ENCODE measurements at places on chromosomes 12 and 14.

DNA sequence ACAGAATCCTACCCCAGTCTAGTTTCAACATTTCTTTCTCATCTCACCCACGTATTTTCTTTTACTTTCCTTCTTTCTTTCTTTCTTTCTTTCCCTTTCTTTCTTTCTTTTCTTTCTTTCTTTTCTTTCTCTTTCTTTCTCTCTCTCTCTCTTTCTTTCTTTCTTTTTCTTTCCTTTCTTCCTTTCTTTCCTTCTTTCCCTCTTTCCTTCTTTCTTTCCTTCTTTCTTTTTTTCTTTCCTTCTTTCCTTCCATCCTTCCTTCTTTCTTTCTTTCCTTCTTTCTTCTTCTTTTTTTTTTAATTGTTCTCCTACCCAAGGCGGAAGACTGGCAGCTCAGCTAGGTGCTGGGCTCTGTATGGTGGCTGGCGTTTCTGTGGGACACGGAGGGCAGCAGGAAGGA is 55.0 kb downstream of the GLT1D1 start:
- DNase-seq, result no peak

GRCh38 chr12:101204602-101205304 is 5.3 kb downstream of the SLC5A8 start:
- DNase-seq, result no peak

DNA sequence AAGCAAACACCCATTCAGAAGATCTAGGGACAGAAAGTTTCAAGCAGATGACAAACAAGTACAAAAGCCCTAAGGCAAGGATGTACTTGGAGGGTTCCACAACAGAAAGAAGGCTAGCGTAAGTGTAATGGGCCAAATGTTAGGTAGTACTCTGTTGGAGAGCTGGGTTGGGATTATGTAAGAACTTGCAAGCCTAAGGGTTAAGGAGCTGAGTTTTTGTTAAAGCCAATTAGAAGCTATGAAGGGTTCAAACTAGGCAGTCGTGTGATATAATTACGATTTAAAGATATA is 41.4 kb downstream of the HECTD1 start:
- no peak for DNase-seq

- peak; percentile 43 for DNase-seq
Observed at GRCh38 chr12:122421821-122422729, at the start of gene CLIP1. Gene CLIP1, minus strand, starts transcription at chr12:122422669. Its CDS starts 42,217 bp downstream, at chr12:122380452.

DNA sequence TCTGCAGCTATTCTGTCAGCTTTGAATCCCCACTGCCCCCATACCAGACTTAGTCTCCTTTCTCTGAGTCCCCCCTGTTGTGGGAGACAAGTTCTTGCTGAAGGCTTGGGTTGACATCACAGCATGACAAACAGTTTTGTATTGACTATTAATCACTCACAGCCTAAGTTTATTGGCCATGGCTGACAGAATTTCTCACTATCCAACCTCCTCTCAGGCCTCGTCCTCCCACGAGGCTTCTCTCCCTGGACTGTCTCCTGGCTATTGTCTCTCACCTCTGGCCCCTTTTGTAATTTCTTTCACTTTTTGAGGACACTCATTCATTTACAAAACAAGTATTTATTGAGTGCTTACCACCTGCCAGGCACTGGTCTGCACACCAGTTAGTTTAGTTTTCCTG is 35.2 kb upstream of the DCD start:
- no peak for DNase-seq

- DNase-seq, result no peak
Observed at GRCh38 chr12:78155546-78155945, 324.9 kb downstream of the NAV3 start.

DNA sequence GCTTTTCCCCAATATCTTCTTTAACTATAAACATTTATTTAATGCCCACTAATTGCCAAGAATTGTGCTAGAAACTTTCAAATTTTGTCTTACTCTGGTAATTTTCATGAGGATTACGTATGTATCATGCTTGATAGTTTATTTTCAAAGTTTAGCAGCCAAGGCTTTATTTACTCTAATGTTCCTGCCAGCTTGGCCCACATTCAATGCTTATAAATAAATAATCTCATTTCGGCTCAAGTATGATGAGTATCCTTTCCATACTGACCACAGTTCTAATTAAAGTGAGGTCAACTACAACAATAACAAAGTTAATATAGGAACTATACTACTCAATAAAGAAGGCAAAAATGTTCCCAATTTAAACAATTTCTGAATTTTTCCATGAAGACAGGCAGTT is 259.2 kb downstream of the MED13L start:
- no peak for DNase-seq

DNA sequence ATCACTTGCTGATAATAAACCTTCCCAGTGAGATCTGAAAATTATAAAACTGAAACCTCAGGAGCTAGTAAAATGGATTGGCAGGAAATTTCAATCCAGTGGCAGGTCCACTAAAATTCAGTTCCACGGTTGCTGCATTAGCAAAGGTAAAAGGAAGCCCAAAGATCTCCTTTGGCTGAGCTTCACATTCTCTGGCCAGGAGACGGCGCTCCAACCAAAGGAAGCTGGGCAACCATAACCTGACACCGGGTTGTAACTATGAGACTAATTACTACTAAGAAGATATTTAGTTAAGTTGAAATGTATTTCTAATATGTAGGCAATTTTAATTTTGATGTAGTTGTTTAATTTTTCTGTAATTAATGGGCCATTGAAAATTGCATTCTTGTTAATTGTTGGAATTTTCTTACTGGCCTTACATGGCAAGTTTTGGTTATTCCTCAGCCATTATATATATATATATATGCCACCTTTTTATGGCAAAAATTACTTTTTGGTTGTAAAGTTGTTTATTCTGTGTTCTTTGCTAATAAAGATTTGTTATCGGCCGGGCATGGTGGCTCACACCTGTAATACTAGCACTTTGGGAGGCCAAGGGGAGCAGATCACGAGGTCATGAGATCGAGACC is 17.0 kb downstream of the OR8S1 start:
- no peak for DNase-seq

GRCh38 chr12:49253033-49253623 is 11.8 kb upstream of the TUBA1C start:
- DNase-seq, result no peak

GRCh38 chr12:91105807-91106206 is 5.5 kb downstream of the LUM start:
- DNase-seq, result no peak

- no peak for DNase-seq
Observed at GRCh38 chr14:56094076-56094475, 24.1 kb upstream of the PELI2 start.

- no peak for DNase-seq
Observed at GRCh38 chr14:89243286-89243685, 173.7 kb downstream of the FOXN3 start.

DNA sequence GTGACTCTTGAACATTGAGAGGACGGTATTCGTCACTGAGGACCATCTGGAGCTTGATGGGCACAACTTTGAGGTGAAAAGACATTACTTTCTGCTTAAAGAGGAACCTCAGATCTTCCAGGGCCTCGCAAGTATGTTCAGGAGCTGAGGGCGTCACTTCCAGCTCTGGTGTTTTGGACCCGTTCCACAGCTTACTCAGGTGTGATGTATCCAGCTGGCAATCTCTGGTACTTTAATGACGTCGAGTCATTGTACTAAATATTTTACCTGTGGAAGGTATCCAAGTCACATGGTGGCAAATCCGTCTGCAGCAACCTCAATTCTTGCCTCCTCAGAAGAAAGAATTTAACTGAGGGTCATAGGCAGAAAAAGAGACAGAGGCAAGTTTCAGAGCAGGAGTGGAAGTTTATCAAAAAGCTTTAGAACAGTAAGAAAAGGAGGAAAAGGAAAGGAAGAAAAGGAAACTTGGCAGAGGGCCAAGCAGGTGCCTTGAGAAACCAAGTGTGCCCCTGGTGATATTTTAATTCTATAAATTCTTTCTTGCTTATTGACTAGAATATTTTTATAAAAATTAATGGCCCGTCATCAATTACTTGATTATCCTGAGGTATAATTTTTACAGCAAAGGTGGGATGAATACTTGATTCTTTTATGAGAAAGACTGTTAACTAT is 250.6 kb downstream of the AEBP2 start:
- no peak for DNase-seq

DNA sequence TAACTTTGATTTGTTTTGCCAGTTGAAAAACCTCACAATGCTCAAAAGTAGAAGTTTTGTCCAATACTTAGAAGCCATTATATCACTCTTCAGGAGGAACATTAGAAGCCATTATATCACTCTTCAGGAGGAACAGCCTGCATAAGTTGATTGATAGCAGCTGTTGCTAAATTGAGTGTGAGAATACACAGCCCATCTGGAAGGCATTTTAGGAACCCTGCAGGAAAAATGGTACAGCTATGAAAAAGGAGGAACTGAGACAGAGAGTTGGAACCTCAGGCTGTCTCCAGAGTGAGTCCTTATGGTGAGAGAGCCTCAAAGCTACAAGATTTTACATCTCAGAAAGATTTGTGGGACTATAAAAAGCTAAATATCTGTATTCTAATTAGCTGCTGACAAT is 207.0 kb downstream of the MYRFL start:
- no peak for DNase-seq

- no peak for DNase-seq
Observed at GRCh38 chr12:9869307-9870161, at the start of gene CLEC2B. Gene CLEC2B, minus strand, starts transcription at chr12:9869354.

- no peak for DNase-seq
Observed at GRCh38 chr12:107832441-107832840, 57.9 kb downstream of the ASCL4 start.

- no peak for DNase-seq
Observed at GRCh38 chr14:36478782-36479181, 41.2 kb downstream of the NKX2-1 start.

All from activated naive CD4-positive, alpha-beta T cell (primary cell).